Left renal cortex interstitium (tissue), 4 donors: ENCODE measurements at places on chromosomes 6 and 20.

DNA sequence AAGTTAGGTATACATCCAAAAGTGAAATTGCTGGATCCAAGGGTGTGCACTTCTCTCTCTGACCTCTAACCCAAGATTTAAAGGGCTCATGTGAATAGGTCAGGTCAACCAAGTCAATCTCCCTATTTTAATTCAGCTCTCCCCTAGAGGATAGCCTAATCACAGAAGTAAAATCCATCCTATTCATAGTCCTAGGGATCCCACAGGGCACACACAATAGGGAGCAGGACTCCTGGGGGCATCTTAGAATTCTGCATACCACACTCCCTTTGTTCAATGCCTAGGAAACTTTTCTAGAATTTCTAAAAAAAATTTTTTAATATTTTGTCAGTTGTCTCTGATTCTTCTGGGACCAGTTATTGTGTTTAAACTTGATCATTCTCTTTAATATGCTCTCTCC lies 35.1 kb downstream of the CST9L start:
- DNase-seq, result no peak

DNA sequence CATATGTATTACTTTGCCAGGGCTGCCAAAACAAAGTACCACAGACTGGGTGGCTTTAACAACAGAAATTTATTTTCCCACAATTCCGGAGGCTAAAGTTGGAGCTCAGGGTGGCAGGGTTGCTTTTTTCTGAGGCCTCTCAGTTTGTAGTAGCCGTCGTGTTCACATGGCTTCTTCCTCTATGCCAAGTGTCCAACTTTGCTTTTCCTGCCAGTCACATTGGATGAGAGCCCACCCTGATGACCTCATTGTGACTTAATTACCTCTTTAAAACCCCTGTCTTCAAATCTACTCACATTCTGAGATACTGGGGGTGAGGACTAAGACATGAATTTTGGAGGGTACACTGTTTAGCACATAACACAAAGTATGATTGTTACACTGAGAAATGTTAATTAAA lies 9.9 kb upstream of the ECT2L start:
- DNase-seq, result no peak

DNA sequence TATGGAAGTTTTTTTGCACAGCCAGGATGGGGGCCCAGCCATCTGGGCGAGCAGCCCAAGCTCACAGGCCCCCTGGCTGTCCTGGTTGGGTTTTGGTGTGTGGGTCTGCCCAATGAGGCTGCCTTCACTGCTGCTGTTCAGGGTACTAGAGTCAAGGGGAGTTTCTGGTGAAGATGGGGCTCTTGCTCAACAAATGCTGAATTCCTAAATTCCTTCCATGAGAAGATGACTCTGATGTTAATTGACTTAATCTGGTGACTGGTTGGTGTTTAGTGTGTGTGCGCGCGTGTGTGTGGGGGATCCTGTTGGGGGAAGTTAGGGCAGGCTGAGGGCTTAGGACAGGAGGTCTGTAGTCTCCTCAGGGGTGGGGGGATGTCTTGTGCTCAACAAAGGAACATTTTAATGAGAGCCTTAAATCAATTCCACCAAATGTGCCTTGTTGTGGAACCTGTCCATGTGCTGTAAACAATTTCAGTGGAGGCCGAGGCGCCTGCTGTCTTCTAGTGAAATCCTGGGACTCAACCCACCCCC lies 1.9 kb downstream of the PTK7 start:
- no peak for DNase-seq

- no peak for DNase-seq
Observed at GRCh38 chr20:33188421-33188820, 20.5 kb downstream of the BPIFA2 start.

- no peak for DNase-seq
Observed at GRCh38 chr6:307065-307814, 15.0 kb downstream of the DUSP22 start.

GRCh38 chr6:159042003-159042825 lies 2.6 kb downstream of the TAGAP start:
- DNase-seq, result peak; percentile 66

- DNase-seq, result no peak
Observed at GRCh38 chr6:148502083-148502772, 159.6 kb downstream of the SASH1 start.

- DNase-seq, result no peak
Observed at GRCh38 chr6:147434516-147434915, 74.0 kb upstream of the SAMD5 start.

GRCh38 chr6:159169193-159169555 lies at the start of gene FNDC1:
FNDC1 (plus strand) TSS chr6:159169400; CDS start chr6:159169597, 197 bp downstream.
- DNase-seq, result no peak

- DNase-seq, result no peak
Observed at GRCh38 chr6:6790891-6791290, 202.4 kb downstream of the LY86 start.

DNA sequence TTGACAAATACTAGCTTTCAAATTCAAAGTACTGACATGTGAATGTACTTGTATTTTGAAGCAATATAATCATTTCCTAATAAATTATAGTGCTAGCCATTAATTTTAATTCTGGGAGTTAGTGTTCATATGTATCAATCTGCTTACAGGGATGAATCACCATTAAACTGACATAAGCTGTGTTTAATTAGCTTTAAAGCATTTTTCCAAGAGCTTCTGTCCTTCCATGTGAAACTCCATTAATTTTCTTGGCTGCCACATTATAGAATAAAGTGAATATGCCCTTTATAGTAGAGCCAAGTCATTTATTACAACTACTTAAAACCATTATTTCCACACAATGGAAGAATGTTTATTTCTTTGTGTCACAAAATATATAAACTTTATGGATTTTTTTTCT lies 150.8 kb downstream of the COL21A1 start:
- DNase-seq, result no peak

GRCh38 chr6:73523434-73524123 lies 2.7 kb upstream of the EEF1A1 start:
- DNase-seq, result peak; percentile 70

DNA sequence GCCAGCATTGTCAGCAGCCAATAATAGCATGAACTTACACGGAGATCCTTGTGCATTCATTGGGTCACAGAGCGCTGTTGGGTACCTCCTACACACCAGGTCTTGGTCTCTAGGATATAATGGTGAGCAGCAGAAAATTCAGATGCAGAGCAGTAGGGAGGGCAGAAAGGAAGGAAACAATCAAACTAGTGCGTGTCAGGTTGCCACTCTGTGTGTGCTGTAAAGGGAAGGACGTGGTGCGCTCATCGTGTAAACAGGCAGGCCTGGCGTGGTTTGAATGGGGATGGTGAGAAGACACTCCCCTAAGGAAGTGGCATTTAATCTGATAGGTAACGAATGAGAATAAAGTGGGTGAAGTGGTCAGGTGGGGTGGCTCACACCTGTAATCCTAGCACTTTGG lies 336.4 kb downstream of the CDH26 start:
- no peak for DNase-seq

DNA sequence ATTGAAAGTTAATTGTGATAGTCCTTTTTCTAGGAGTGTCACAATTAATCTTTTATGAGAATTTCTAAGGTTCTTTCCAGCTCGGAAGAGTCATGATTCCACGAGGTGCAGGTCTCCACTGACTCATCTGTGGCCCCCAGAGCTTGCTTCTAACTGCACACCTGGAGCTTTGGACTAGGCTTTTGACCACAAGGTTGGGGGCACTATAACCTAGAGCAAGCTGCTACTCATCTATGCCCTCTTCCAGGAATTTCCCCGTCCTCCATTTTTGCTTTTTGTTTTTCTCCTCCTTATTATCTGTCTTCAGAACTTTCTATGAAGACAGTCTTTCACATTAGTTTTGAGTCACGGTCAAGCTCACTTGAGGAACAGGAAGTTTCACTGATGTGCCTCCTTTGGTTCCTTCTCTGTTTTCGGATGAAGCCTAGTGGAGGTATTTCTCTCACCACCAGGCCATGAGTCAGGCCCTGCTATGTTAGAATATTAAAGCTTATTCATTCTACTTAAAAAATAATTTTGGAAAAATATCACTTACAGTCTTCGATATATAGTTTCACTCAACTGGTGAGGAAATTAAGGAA lies 119.2 kb upstream of the INSM1 start:
- no peak for DNase-seq

DNA sequence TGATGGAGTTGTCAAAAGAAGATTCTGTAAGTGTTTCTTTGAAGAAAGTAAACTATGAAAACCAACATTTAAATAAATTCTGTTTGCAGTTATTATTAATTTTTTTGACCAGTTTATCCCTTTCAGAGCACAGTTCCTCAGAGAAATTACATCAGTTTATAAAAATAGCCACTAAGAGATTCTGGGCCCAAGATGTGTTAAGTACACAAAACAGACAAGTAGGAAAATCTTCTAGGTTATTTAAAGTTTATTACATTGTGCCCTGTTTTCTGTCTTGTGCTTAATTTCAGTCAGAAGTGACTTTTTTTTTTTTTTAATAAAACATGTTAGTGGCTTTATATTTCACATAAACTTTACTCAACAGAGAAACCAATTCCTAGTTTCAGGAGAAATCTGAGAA lies 72.3 kb downstream of the ECT2L start:
- DNase-seq, result no peak

- DNase-seq, result no peak
Observed at GRCh38 chr6:133705066-133705465, 183.8 kb upstream of the TCF21 start.
